HuH-7.5 (cell line): ENCODE measurements at places on chromosomes 16 and 17.
A peak's percentile ranks its signal among the peaks of the same experiment; 100 is the strongest.

DNA sequence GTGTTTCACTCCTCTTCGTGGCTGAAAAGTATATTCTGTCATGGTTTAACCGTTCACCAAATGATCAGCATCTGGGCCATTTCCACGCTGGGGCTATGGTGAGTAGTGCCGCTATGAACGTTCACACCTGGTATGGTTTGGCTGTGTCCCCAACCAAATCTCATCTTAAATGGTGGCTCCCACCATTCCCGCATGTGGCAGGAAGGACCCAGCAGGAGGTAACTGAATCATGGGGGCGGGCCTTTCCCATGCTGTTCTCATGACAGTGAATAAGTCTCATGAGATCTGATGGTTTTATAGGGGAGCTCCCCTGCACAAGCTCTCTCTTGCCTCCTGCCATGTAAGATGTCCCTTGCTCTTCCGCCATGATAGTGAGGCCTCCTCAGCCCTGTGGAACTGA lies 45.7 kb upstream of the ZNF469 start:
- DNase-seq, result no peak

- DNase-seq, result no peak
Observed at GRCh38 chr17:80663781-80664206, 119.2 kb downstream of the RPTOR start.

DNA sequence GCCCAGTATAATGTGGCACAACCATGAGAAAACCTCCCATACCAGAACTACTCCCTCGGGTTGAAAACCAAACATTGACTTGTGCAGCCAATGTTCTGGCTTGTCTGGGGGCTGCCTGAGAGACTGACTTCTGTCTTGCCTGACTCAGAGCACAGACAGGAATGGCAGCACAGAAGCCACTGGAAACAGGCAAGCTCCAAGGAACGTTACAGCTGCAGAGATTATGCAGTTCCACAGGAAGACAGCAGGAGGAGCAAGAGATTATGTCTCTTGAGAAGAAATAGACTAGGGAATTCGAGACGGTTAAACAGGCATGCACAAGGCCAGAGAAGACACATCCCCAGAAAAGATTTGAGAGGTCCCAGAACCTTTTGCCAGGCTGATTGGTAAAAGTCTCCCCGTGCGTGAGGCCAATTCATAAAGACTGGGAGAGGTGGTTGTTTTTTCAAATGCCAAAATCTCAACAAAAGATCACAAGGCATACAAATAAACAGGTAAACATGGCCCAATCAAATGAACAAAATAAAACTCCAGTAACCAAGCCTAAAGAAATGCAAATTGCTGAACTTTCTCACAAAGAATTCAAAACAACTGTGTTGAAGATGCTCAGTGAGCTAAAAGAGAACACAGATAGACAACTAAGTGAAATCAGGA lies 90.6 kb upstream of the CDH5 start:
- DNase-seq, result no peak

DNA sequence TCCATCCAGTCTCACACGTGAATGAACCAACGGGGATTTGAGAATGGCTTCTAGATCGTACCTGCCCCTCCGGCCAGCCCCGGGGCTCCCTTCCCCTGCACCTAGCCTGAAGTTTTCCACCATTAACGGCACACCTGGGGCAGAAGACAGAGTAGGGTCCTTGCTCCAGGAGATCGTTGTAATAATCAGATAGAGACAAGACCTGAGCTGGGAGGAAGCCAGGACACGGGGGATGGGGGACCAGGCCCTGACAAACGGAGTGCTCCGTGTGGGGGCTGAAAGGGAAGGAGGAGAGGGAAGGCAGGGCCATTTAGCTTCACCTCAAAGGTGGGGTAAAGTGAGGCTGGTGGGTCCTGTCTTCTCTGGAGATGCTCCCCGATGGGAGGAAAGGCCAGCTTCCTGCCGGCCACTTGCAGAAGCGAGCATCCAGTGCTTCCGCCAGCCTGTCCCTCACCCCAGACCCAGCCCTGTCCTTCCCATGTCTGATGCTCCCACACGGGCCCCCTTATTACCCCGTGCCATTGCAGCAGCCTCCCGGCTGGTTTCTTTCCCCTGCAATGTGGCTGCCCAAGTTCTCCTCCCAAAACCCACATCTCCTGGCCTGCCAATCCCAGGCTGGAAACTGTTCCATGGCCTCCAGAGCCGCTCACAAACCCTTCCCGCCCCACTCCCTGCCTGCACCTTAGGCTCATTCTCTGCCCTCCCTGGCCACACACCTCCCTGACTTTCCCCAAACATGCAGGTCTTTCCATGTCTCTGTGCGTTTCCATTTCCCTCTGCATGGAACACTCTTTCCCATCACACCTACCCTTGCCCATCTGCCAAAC lies 79.3 kb downstream of the MRC2 start:
- no peak for DNase-seq

GRCh38 chr16:49821614-49822282 lies 34.2 kb downstream of the ZNF423 start:
- no peak for DNase-seq

DNA sequence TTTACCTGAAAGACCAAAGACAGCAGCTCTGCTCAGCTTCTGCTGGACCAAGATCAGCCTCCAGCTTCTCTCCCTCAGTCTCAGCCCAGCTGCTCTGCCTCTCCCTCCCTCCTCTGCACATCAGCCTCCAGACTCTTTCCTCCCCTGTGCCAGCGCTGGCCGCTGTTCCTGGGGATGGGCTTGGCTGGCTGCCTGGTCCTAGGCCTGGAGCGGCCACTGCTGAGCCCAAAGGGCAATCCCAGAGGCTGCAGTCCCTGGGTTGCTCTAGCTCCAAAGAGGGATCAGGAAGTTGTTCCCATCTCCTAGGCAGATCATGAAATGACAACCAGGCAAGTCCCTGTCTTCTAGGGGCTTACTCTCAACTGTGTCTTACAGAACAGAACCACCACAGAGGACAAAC lies 31.3 kb downstream of the DCUN1D3 start:
- DNase-seq, result no peak

DNA sequence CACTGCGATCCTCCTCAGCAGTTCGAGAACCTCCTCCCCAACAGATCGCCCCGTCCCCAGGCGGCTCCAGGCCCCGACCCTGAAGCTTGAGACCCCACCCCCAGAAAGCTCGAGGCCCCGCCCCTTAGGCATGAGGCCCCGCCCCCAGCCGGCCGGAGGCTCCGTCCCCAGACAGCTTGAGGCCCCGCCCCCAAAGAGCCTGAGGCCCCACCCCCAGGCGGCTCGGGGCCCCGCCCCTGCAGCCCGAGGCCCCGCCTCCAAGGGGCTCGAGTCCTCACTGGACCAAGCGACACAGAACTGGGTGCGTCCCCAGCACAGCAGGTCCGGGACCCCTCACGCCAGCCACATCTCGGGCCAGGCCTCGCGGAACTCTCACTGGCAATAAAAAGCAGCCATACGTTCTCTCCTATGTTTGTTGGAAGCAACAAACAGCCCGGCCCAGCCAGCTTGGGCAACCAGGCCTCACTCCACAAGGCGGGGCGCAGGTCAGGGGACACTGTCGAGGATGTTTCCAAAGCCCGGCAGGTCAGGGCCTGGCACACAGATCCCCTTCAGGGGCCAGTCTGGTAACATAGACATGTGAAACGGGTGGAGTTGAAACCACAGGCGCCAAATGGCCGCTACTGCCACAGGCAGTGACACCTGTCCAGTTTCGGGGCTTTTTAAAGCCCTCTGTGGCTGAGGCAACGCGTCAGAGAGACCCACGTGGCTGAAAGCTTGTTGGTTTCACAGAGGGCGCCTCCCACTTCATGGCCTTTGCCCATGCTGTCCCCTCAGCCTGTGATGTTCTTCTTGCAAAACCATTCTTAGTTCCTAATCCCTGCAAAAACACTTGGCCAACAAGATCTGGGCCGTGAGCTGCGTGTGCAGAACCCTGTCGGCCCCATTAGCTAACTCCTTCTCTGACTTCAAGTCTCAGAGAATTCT lies 224.2 kb downstream of the PARN start:
- DNase-seq, result no peak

DNA sequence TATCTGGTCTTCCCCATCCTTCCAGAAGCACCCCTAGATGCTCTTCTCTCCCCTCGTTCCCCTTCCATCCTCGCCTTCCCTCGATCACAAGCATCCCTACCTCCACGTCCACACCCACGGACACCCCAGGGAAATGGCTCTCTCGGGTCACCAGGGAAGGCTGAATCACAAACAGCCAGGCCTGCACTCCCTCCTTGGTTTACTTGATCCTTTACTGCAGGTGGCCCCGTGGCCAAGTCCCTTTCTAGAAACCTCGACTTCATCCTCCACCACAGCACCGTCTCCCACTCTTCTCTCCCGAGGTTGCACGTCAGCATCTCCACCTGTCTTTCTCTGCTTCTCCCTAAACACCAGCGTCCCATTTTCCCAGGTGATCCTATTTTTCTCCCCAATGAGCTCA lies 6.5 kb upstream of the RBFOX3 start:
- DNase-seq, result no peak

DNA sequence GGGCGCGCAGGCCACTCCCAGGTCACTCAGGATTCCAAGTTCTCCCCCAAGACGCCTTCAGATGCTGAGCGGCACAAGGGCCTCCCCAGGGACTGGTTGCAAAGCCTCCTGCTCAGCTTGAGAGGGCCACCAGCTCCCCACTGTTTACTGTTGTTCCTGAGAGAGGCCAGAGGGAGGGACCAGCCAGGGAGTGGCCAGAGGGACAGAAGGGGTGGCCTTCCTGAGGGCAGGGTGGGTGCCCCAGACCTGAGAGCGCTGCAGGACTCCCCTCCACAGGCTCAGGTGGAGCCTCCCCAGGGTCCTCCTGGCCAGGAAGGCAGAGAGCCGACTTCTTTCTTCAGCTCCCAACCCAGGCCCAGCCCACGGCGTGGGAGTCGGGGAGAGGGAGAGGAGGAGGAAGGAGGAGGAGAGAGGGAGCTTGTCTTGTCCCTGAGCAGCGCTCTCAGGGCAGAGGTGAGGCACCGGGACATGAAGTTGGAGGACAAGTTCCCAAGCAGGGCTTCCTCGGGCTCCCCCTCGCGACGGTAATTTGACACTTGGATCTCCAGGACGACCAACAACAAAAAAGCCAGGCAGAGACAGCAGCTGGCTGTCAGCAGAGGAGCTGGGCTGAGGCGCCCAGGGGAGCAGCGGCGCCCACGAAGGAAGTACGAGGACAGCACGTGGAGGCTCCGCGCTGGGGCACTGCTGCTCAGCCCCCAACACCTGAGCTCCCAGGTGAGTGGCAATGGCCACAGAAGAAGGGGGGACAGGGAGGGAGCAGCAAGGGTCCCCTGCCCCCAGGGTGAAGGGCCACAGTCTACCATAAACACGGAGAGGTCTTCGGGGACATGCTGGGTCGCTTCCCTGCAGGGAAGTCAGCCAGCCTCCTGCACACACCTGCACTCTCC lies 497 bp downstream of the SMIM5 start:
- DNase-seq, result peak; percentile 97

DNA sequence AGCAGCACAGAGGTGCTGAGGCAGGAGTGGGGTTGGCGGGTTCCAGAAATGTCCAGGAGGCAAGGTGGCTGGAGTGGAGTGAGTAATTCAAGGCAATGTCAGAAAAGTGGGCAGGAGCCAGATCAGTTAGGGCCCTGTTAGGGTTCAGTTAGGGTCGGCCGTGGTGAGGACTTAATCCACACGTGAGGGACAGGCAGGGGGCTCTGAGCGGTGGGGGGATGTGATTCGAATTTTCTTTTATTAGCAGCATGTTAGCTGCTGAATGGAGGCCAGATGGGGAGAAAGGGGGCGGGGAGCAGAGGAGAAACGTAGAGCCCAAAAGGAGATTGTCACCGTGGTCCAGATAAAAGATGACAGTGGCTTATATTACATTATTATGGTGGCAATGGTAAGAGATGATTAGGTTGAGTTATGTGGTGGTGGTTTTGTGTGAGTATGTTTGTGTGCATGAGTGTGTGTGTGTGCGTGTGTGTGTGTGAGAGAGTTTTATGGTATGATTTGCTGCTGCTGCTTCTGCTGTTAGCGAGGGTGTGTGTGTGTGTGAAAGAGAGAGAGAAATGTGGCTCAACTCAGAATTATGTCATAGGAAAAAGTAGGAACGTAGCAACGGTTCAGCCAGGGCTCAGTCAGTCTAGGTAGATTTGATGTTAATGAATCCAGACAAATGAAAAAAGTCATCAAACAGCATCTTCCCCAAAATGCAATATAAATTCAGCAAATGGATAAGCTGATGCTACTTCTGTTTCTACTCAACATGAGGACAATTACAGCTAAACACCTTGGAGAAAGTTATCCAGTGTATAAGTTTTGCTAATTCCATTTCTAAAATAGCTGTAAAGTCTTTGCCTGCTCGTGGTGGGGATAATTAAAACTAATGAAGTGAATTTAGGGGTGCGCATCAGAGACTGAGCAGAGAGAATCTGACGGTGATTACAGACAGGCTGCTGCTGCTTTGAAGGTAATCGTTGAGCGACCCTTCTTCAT lies 390.6 kb downstream of the HAPSTR1 start:
- no peak for DNase-seq

- DNase-seq, result no peak
Observed at GRCh38 chr16:66798161-66798560, 3.2 kb downstream of the TERB1 start.

DNA sequence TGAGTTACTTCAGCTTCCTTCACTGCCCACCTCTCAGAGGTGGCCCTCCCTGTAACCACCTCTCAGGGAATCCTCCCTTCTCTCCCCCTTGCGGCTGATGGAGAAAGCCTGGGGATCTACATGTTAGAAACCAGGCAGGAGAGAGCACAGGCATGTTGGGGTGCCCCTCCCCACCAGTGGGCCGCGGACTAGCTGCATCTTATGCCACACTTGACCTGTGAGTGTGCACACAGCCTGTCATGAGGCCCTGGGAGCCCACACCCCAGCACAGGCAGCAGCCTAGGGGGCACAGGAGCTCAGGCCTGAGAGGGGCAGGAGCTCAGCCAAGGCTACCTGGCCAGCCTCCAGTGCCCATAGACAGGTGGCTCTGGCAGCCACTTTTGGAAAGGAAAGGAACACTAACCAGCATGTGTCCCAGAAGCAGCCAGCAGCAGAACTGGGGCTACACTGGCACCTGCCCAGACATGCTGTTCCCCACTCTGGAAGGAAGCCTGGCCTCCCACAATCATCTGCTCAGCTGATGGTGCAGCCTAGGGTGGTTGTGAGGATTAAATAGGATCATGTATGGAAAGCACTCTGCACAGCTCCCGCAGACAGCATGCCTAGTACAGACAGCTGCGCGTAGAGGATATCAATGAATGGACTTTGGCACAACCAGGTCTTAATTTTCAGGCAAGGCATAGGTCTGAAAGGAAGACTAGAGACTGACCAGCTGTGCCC lies 60.5 kb downstream of the TMEM132E start:
- DNase-seq, result no peak

- DNase-seq, result no peak
Observed at GRCh38 chr17:48679385-48680096, 42.8 kb downstream of the PRAC1 start.

- no peak for DNase-seq
Observed at GRCh38 chr16:31694461-31694860, 166.8 kb downstream of the AHSP start.

DNA sequence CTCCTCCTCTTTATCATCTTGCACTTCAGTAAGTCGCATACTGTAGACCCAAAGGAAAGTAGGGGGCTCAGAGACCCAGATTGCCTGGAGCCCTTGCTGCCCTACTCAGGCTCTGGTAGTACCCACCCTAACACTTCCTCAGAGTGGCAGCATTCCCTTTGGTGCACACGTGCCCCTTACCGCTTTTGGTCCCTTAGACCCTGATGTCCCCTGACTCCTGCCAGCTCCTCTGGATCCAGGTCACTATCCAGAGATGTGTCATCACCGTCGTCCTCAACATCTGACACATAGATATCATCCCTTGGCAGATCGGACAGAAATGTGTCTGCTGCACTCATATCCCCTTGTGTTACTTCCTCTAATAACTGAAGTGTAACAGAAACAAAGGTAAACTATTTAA lies 5.4 kb upstream of the PSMC5 start:
- DNase-seq, result no peak
